ENCODE measurements at places on chromosomes 4 and X.

DNA sequence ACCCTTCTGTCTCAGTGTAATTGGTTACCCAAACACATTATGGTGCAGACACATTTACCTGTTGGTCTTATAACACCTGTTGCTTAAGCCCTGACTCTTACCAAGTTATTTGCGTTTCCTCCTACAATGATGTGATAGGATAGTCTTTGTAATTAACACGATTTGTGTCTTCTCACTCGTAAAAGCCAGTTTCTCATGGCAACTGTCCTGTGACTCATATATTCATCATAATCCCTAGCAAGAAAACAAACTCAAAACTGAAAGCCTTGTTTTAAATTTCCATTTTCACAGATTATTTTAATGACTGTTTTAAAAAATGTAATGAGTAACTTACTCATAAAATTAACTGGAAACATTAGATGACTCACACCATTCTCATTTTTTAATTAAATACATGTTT is 495.2 kb downstream of the NLGN4X start:
- DNase-seq = no peak

DNA sequence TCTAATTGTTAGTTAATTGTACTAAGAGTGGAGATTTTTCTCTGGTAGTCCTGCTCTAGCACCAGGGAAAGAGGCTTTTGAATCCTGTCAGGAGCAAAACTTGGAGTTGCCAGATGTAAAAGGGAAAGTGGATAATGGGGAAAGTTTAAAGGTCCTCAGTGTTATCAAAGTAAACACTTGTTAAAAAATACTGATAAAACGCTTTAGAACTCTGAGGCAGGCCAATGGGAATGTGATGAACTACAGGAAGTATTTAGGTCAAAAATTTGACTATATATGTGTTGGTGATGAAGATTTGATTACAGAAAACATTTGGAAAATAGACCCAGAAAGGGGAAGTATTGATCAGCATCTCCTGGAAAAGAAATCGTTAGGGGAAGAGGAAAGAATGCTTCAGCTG is 32.8 kb downstream of the SERPINA7 start:
- DNase-seq = no peak

DNA sequence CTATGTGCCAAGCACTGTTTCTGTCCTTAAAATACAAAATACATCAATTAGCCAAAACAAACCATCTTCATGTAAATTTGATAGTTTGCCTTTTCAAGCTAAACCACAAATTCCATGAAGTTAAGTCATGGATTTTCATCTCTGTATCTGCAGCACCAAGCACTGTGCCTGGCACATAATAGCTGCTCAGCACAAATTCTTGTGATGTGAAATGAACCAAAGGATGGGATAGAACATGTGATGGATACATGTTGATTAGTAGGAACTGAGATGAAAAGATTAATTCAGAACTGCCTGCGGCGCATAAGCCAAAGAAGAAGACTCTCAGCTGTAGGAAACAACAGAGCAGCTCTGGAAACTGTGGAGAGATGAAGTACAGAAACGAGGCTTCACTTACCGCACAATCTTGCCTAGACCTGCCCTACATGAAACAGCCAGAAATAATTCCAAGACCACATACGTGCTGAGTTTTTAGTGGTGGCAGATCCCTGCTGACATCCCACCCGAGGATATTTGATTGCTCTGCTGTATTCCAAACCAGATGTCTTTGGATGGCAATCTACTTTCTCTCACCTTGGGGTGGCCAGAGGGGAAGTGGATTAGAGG is 40.9 kb upstream of the DCLK2 start:
- no peak for DNase-seq

DNA sequence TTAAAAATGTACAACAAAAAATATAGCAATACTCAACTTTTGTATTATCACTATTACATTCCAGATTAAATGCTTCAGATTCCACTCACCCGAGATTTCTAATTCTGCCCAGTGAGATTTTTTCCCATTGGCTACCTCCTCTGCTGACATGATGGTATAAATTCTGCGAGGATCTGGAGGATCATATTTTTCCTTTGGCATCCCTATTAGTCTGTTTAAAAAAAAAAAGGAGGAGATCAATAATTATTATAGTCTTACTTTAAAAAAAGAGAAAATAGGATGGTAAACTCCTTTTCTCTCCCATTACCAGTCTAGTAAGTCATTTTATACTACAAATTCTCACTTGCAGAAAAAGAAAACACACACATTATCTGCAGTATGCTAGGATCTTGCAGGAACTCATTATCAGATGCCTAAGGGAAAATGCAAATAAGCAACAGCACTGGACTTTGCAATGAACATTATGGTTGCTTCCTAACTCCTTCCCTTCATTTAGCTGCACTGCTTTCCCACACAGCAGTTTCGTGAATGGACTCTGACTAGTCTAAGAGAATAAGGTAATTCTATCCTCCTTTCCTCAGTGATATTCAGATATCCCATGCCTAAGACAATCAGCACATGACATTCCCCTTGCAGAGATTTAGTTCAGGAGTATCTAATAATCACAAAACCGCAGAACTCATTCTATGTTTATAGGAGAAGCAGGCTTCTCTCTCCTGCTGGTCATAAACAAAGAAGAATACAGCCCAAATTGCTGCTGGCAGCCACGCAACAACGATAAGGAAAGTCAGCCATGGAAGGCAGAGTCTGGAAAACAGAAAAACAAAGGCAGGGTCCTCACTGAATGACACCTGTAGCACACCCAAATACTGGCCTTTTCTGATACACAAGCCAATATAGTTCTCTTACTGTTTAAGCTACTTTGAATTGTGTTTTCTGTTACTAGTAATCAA is 42.7 kb downstream of the CNOT6L start:
- no peak for DNase-seq

DNA sequence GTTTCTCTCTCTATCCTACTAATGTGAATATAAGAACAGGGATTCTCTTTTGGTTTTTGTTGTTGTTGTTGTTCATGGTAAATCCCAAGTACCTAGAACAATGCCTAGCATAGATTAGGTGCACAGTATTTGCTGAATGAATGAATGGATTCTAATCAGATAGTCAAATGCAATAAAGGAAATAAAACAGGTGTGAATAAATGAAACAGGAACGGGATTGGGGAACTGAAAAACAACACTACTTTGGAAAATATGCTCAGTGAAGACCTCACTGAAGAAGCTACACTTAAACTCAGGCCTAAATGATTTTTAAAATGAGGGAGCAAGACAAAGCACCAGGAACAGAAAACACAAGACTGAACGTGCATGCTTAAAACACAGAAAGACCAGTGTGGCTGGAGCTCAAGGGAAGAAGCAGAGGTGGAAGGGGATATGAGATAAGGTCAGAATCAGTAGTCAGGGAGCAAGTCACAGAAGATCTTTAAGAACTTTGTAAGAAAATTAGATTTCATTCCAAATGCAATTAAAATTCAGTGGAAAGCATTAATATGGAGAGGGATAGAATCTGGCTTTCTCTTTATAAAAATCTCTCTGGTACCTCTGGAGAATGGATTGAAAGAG is 144.7 kb downstream of the ZAR1 start:
- no peak for DNase-seq

DNA sequence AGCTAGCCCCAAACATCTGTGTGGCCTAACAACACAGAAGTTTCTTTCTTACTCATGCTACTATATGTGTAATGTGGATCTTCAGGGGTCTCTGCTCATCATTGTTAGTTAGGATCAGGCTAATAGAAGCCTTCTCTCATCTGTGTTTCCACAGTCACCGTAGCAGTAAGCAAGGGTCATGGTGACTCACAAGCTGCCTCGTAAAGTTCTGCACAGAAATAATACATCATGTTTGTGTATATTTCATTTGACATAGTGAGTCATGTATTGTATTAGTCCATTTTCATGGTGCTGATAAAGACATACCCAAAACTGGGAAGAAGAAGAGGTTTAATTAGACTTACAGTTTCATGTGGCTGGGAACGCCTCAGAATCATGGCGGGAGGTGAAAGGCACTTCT is 38.7 kb downstream of the SLC4A4 start:
- DNase-seq = no peak
